ENCODE measurements at places on chromosomes 3 and 15. TPM values are rescaled to one million over a fixed set of nuclear protein-coding genes. Genes with fewer than 3 reads are reported as not detected.

CCR1 gene
- total RNA-seq, result 0.59 TPM

ALDH1A2 gene
- total RNA-seq, result 0.78 TPM

CLDN16 gene
- not detected for total RNA-seq

SLCO3A1 gene
- total RNA-seq, result 1.7 TPM

SLC27A2 gene
- 0.39 TPM for total RNA-seq

NR2E3 gene
- not detected for total RNA-seq

VGLL4 gene
- total RNA-seq, result 56.0 TPM

ARGFX gene
- not detected for total RNA-seq

CMTM8 gene
- not detected for total RNA-seq

CEMIP gene
- 1.1 TPM for total RNA-seq

RHOV gene
- 0.20 TPM for total RNA-seq

FBXW12 gene
- not detected for total RNA-seq

CHAC1 gene
- total RNA-seq, result 9.5 TPM

LRRC49 gene
- total RNA-seq, result 14.5 TPM

CIP2A gene
- 72.3 TPM for total RNA-seq

ANKDD1A gene
- total RNA-seq, result 8.1 TPM

POPDC2 gene
- total RNA-seq, result not detected

NR1I2 gene
- not detected for total RNA-seq

ZNF860 gene
- 0.60 TPM for total RNA-seq

CCR8 gene
- total RNA-seq, result not detected

TRIM71 gene
- total RNA-seq, result not detected

WDR93 gene
- 0.48 TPM for total RNA-seq

MESP2 gene
- 1.8 TPM for total RNA-seq

LSAMP gene
- 0.59 TPM for total RNA-seq

IQCF5 gene
- total RNA-seq, result not detected

SIDT1 gene
- total RNA-seq, result under 0.01 TPM

PCLAF gene
- 185 TPM for total RNA-seq

IL12A gene
- total RNA-seq, result 0.72 TPM

All from RPMI7951 (cell line).